ENCODE measurements at places on chromosomes 13 and 19.

- no peak for DNase-seq
Measured at GRCh38 chr19:1206864-1207450, 1.4 kb downstream of the STK11 start.

- DNase-seq = no peak
Measured at GRCh38 chr13:93554514-93554913, 327.9 kb downstream of the GPC6 start.

GRCh38 chr19:19257137-19257536 is 16.0 kb downstream of the TM6SF2 start:
- no peak for DNase-seq

DNA sequence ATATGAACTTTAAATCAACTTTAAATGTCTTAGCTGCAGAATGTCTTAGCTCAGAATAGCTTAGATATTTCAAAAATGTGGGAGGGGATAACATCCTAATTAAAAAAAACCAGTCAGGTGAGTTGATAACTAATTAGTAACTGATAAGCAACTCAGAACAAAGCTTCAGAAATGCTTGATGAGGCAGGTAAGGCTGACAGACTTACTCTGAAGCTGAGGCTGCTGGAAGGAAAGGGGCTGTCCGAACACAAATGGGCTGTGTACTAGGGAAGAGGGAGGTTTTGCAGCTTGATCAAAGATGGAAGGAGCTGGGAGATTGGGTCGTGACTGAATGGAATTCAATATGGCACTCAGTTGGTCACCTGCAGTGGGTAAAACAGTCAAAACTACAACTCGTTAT is 91.2 kb upstream of the FBXL3 start:
- DNase-seq = no peak
